Caki2 (cell line): ENCODE measurements at places on chromosomes 7 and 10. TPM values are rescaled to one million over a fixed set of nuclear protein-coding genes. Genes with fewer than 3 reads are reported as not detected.
A peak's percentile ranks its signal among the peaks of the same experiment; 100 is the strongest.

Gene RPEL1
- total RNA-seq = not detected in 2 replicates

Gene TAC1
- not detected in 2 replicates for total RNA-seq

- no peak for DNase-seq
Observed at GRCh38 chr10:88728107-88728763, 22.2 kb downstream of the LIPK start.

DNA sequence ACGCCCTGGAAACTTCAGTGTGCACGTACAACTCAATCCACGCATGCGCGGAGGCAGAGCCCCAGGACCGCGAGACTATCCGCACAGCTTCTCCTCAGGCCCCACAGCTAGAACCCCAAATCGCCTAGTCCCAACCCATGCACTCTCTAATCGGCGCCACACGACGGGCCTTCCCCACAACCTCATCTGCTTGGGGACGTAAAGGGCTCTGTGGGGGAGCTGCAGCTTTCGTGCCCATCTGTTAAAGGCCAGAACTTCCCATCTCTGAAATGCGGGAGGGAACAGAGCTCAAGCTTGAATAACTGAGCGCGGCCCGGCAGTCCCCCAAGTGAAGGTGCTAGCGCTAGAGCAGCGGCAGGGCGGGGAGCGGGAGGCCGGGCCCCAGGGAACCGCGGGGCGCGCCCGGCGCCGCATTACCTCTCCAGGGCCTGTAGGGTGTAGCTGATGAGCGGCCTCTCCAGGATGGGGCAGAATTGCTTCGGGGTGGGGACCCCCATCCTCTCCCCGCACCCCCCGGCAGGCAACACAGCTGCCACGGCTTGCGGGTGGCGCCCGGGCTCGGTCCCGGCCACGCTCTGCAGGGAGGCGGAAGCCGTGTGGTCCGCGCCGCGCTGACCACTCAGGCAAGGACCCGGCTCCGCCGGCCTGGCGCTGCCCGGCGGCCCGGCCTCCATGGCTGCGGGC lies 547 bp downstream of the CRPPA start:
- DNase-seq = peak; percentile 90

GRCh38 chr7:155604504-155604997 lies 39.9 kb upstream of the RBM33 start:
- no peak for DNase-seq

DNA sequence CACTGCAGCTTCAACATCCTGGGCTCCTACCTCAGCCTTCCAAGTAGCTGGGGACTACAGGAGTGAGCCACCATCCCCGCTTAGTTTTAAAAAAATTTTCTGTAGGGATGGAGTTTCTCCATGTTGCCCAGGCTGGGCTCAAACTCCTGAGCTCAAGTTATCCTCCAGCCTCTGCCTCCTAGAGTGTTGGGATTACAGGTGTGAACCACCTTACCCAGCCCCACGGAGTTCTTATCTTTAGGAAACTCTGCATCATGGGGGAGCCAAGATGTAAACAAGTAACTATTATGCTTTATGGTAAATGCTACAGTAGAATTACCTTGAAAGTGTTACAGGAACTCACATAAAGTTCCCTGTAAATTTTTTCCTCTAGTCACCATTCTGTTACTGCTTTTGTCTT lies 65.3 kb downstream of the PHTF2 start:
- DNase-seq = no peak

DNA sequence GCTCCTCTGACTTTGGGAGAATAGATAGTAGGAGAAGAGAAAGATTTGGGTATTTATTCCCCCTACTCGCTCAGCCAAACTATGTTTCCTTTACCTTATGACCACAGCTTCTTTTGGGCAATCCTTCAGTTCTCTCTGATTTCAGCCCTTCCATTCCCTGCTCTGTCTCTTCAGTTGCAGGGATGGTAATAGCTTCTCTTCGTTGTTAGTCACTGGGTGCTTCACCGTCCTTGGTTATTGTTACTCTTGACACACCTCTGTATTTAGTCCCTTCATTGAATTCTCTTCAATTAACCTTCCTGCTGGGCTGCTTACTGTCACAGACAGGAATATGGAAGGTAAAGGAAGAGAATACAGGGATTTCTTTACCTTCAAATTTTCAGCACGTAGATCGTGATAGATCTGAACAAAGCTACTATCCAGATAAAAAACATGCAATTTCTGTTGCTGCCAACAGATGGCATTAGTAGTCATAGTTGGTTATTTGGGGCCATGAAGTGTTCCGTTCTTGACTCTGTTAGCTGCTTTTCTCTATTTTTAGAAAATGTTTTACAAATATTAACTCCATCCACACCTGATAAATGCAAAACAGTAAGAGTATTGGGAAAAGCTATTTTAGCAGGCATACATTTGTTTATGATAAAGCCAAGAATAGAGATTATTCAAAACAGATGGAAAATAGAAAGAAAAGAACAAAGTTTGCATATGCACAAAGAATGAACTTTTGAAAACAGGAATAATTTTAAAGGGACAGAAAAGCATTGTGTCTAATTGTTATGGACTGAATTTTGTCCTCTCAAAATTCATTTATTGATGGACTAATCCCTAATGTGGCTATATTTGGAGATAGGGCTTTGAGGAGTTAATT lies 14.0 kb upstream of the PTTG1IP2 start:
- DNase-seq = peak; percentile 37

GRCh38 chr10:99345350-99345749 lies 16.2 kb downstream of the CNNM1 start:
- peak; percentile 55 for DNase-seq

- no peak for DNase-seq
Observed at GRCh38 chr7:21355406-21355874, 72.4 kb upstream of the SP4 start.
